Erythroblast (primary cell): ENCODE measurements at places on chromosomes 6 and 20.
A peak's percentile ranks its signal among the peaks of the same experiment; 100 is the strongest.

GRCh38 chr6:35448191-35448590, 3.9 kb upstream of the FANCE start:
- DNase-seq: no peak

DNA sequence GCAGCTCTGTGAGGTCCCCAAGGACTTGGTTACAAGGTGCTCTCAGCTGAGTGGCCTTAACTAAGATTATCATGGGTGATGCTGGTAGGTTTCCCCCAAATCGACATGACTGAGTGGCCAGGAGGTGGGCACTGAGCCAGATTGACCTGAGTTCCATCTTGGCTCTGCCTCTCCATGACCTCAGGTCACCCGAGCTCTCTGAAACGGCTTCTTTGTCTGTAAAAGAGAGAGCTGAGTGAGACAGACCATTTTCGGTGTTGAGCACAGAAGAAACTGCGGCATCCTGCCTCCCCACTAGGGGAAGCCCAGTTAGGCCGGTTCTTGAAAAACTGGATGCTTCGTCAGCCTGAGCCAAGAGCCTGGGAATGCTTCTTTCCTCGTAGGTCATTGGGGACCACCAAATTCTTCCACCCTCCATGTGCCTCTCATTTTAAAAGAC, 14.1 kb upstream of the STX16 start:
- DNase-seq: no peak

GRCh38 chr6:163460307-163460782, 45.8 kb downstream of the QKI start:
- DNase-seq: peak; percentile 31

- DNase-seq: no peak
These were observed 213.6 kb upstream of the HTR1E start for GRCh38 chr6:86723729-86724128.

GRCh38 chr6:116268589-116269293, 11.0 kb downstream of the TSPYL1 start:
- DNase-seq: peak; percentile 84

- DNase-seq: no peak
These were observed 275.9 kb upstream of the PRND start for GRCh38 chr20:4445784-4446183.
